ENCODE measurements at places on chromosomes 7 and 10.
A peak's percentile ranks its signal among the peaks of the same experiment; 100 is the strongest.

GRCh38 chr10:1272079-1272776 is 216.0 kb downstream of the WDR37 start:
- DNase-seq = no peak

GRCh38 chr10:96500519-96500918 is 13.2 kb downstream of the TLL2 start:
- peak; percentile 48 for DNase-seq

DNA sequence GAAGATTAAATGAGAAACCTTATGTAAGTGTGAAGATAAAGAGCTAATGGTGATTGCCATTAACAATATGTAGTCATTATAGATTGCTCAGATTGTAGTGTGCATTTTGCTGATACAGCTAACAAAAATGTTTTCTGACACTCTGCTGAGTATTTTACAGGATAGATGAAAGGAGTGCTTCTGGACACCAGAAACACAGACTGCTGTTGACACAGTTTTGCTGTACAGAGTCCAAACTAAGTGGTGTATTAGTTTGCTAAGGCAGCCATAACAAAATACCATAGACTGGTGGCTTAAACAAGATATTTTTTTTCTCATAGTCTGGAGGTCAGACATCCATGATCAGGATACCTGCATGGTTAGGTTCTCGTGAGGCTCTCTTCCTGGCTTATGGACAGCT is 2.2 kb downstream of the SMC3 start:
- DNase-seq = no peak

DNA sequence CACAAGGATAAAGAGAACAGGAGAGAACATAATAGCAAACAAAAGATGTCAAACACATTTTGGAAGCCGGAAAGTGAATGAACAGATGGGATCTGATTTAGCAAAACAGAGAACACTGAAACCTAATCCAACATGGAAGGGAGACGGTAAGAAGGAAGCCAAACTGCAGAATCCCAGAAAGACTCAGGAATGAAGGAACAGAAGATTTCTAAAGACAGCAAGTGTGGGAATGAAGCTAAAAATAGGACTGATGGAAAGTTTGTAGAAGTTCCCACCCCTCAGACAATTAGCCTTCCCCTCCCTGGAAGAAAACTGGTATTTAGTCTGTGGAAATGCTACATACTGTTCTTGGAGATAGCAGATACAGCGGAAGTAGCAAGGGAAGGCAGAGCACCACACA is 40.8 kb downstream of the SLC16A12 start:
- no peak for DNase-seq

DNA sequence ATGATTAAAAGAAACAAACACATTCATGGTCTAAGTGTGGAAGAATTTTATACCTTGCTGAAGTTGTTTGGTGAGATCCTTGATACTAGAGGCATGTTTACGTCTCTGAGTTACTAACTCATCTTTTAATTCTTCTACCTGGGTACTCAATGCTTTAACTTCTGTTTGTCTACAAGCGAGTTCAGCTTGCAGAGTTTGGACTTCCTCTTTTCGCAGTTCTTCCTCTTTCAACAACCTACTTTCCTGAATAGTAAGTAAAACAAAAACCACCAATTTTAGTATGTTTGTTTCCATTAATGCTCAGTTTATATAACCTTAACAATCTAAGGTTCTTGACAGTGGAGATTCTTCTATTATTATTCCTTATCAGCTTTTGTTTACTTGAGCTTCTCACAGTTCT is 42.9 kb downstream of the CCDC186 start:
- no peak for DNase-seq

- no peak for DNase-seq
Measured at GRCh38 chr10:106474876-106475275, 689.6 kb downstream of the SORCS1 start.

GRCh38 chr7:106603346-106603745 is 57.6 kb downstream of the CCDC71L start:
- no peak for DNase-seq

DNA sequence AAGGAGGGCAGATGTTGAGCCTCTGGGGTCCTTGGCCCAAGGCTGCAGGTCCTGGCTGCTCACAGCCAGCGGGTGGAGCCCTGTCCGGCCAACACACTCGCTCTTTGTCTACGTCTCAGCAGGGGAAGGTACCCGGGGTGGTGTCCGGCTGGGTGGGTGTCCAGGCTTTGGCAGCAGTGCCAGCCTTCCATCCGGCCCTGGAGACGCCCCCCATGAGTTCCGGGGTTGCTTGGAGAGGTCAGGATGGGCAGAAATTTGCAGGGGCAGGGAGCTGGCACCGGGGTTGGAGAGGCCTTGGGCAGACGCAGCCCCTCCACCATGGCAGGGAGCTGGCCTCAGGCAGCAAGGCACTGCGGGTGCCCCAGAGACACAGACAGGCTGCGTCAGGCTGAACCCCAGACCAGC is 42.2 kb upstream of the ELN start:
- DNase-seq = peak; percentile 69

GRCh38 chr7:157816086-157816485 is 479.3 kb downstream of the DNAJB6 start:
- DNase-seq = no peak

GRCh38 chr7:47298636-47299035 is 283.3 kb downstream of the TNS3 start:
- DNase-seq = peak; percentile 69

- DNase-seq = no peak
Measured at GRCh38 chr10:12405342-12406320, 56.3 kb downstream of the CAMK1D start.
